Muscle of leg (tissue), 16 donors: ENCODE measurements at places on chromosomes 5 and 9. TPM values are rescaled to one million over a fixed set of nuclear protein-coding genes. Genes with fewer than 3 reads are reported as not detected.

DNA sequence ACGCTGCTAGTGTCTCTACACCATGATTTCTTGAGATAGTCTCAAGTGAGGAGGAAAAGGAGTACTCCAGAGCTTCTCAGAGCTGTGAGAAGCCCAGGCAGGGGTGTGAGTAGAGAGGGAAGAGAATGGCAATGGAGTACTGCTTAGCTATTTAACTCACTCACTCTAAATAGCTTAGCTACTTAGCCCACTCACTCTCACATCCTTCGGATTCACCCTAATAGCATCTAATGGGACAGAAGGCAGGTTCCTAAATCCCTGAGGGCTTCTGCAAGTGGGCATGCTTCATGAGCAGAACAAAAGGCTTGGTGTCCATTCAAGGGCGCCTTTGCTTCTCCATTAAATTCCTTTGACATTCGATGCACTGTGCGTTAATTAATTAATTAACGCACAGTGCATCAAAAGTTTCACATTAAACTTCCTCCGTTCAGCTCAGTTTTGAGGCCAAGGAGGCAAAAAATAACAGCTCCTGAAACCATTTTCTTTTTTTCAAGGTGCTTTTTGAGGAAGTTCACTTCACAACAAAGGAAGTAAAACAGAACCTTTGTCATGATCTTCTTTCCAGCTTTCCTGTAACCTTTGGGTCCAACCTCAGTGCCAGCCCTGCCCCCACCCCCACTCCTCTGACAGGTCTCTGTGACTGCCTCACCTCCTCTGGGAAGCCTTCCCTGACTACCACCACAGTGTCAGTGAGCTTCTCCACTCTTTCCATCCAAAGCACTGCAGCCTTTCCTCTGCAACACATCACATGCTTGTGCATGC is 294.0 kb downstream of the SEC61B start:
- DNase-seq: no peak

DNA sequence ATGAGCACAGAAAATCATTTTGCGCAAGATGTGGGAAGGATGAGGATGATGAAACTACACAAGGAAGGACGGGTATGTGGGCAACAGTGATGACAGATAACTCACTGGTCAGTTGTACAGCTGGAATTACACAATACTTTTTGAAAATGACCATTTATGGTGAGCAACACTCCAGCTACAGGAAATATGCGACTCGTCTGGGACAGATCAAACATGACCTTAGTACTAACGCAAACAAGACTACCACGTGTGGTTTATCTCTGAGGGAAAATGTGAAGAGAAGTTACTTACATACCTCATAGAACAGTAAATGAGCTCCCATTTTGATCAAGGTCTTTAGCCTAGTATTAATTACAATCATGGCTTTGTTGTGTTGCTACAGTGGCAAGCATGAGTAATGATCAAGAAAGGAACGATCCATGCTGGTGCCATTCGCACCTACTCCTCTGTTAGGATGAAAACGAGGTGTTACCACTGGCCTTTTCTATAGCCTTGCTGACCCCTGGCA is 456.9 kb downstream of the BNC2 start:
- peak; percentile 29 for DNase-seq

DNA sequence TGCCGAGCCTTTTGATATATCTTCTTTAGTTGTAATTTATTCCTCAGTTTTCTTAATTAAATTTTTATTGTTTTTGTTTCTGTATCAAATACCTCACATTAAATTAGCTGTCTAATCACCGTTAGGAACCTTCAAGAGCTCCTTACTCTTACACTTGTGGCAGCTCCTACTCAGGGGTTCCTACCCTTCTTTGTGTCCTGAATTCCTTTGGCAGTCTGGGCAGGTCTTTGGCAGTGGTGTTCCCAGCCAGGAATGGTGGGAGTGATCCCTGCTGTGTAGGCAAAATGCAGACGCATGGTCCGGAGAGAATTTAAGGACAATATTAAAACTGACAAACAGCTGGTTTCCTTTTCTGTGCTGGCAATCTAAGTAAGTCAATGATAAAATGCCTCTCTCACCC is 41.8 kb downstream of the MAST4 start:
- DNase-seq: no peak

- DNase-seq: no peak
Observed at GRCh38 chr5:20050262-20050661, 62.3 kb upstream of the CDH18 start.

- DNase-seq: no peak
Observed at GRCh38 chr9:34405719-34406118, 29.0 kb upstream of the MYORG start.

DNA sequence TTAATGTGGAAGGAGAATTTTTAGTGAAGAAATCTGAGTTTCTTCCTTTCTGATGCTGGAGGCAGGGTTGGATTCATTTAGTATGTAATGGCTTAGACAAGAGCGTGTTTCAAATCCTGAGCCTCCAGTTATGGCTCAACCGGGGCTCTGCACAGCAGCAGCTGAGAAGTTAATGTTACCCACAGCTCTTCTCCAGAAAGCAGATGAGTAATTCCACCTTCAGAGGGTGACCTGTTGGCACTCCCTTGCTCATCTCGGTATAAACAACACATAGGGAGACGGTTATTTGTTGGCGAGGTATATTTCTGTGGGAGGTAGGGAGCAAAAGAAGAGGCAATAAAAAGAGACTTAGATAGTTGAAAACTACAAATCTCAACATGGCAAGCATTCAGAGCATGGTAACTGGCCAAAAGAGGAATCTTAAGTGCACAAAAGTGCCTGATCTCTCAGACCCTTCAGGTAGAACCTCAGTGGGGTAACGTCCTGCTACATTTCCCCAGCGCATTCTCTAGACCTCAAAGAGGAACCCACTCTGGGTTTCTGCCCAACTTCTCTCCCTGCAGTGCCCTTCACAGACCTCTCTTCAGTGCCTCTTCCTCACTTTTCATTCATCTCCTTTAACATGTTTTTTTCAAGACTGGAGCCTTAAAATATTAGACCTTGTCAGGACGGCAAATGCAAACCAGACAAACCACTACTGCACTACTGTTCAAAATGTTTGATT is 417.5 kb upstream of the ADAMTSL1 start:
- no peak for DNase-seq

GRCh38 chr5:54680998-54681397 is 163.4 kb downstream of the SNX18 start:
- peak; percentile 55 for DNase-seq

GRCh38 chr9:135840107-135840506 is 67.2 kb downstream of the CAMSAP1 start:
- DNase-seq: no peak

Gene PDLIM4
- total RNA-seq: 29.7 TPM

Gene MED27
- 13.3 TPM for total RNA-seq
